ENCODE measurements at places on chromosomes 3 and 15.

DNA sequence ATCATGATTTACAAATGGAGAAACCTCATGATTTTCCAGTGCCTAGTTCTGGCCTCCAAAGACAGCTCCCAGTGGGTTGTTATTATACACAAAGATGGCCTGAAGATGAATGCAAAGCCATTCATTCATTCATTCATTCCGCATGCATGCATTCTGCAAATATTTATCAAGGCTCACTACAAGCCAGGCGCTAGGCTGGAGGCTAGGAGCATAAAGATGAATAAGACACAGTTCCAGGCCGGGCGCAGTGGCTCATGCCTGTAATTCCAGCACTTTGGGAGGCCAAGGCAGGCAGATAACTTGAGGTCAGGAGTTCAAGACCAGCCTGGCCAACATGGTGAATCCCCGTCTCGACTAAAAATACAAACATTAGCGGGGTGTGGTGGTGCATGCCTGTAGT lies 2.4 kb upstream of the PSMD2 start:
- no peak for DNase-seq

- DNase-seq = no peak
Measured at GRCh38 chr3:66953934-66954445, 44.1 kb upstream of the KBTBD8 start.

GRCh38 chr3:119529883-119530282 lies 29.5 kb downstream of the CD80 start:
- no peak for DNase-seq

GRCh38 chr3:17144665-17144993 lies 259.9 kb downstream of the PLCL2 start:
- no peak for DNase-seq

GRCh38 chr3:186160691-186161243 lies 51.9 kb upstream of the ETV5 start:
- DNase-seq = no peak

DNA sequence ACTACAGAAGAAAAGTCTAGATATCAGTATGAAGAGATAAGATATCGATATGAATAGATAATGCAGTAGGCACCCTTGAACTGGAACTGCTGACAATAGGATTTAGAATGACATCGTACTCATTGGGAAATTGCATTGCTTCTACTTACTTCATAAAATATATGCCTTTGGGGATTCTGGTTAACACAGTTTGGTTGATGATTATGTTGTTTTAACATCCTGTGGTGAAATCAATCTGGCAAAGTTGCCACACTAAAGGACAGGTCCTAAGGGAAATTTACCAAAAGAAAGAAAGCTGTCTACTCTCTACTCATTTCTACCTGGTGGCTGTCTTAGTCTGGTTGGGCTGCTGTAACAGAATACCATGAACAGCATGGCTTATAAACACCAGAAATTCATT lies 417.4 kb upstream of the DPH6 start:
- DNase-seq = no peak

DNA sequence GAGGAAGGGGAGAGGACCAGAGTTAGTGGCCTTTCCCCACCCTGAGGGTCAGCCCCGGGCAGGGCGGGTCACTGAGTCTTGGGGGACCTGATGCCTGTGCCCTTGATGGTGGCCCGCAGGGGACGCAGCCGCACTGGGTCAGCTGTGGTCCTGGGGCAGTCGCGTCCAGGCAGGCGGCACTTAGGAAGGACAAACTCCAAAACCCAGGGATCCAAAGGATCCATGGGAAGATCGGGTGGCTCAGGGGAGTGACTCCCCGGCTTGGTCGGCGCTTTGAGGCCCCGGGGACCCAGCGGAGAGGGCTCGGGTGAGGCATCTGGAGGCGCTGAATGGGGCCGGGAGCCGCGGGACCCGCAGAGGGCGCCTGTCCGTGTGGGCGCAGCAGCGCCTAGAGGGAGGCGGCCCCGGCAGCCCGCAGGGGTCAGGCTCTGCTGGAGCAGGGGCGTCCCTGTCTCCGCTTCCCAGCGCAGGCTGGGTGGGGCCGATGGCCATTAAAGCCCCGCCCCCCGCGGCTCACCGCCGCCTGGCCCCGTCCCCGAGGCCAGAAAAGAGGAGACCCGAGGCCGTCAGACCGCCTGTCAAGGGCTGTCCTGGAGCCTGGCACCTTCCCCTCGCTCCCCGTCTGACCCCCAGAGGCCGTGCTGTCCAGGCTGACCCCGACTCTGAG lies 17.5 kb downstream of the CIDEC start:
- peak; percentile 78 for DNase-seq

- DNase-seq = no peak
Measured at GRCh38 chr3:56987238-56987895, 73.1 kb upstream of the SPATA12 start.

DNA sequence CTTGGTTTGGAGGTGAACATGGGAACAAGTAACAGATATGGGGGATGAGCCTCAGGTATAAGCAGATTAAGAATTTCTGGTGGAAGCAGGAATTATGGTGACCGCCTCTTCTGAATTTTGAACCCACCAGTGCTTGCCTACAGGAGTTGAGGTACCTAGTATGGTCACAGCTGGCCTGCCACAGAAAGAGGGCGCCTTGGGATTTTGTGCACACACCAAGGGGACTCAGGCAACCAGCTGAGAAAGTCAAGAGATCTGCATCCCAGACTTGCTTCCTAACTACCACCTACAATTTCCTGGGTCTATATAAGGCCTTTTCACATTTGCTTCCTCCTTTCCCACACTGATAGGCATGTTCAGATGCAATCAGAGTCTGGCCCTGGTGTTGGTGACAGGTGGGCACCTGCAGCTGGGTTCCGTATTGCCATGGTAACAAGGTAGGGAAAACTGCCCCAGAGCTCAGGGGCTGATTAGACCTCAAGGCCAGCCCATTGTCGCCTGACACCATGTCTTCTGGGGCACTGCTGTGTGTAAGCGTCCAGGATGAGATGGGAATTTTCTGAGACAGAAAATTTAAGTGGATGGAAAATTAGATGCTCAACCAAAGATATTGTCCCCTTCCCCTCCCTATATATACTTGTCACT lies 75.9 kb upstream of the RASGRF1 start:
- DNase-seq = no peak

GRCh38 chr3:189841473-189842205 lies 210.4 kb downstream of the TP63 start:
- no peak for DNase-seq

- no peak for DNase-seq
Measured at GRCh38 chr3:148955544-148956346, 35.6 kb upstream of the GYG1 start.

GRCh38 chr15:48109856-48110531 lies 10.8 kb upstream of the SLC24A5 start:
- no peak for DNase-seq

- DNase-seq = peak; percentile 46
Measured at GRCh38 chr15:81301815-81302399, 22.0 kb downstream of the STARD5 start.

DNA sequence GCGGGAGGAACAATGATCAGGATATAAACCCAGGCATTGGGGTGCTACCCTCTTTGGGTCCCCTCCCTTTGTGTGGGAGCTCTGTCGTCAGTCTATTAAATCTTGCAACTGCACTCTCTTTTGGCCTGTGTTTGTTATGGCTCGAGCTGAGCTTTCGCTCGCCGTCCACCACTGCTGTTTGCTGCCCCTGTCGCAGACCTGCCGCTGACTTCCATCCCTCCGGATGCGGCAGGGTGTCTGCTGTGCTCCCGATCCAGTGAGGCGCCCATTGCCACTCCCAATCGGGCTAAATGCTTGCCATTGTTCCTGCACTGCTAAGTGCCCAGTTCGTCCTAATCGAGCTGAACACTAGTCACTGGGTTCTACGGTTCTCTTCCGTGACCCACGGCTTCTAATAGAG lies 1443.7 kb upstream of the CADM2 start:
- no peak for DNase-seq

DNA sequence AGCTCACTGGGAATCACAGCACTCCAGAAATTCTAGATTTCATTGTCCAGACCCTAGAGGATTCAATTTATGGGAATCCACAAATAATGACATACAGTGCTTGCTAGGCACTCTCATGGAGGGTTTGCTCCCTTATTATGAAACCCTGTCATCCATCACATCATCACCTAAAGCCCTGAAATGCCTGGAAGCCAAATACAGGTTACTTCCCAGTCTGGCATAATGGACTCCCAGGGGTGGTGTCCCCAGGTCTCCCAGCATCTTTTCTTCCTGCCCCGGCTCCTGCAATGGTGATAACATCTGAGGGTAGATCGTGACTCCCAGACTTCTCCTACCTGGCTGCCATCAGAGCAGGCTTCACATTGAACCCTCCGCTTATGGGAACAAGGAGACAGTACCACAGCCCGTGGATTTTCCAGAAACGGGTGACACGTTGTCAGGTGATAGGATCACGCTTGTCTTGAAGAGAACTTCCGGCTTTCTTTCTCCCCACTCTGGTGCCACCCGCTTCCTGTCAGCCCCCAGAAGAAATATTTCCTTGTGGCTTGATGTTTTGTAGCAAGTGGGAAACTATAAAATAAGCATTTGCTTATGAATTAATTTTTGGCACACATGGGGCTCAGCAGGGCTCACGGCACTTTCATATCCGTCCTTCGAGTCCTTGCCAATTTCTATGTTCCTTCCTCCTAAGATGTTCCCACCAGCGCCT lies 238.7 kb upstream of the BHLHE40 start:
- DNase-seq = no peak

- no peak for DNase-seq
Measured at GRCh38 chr15:48334260-48334659, 3.0 kb downstream of the DUT start.

- no peak for DNase-seq
Measured at GRCh38 chr15:83555383-83555782, 98.5 kb upstream of the ADAMTSL3 start.

DNA sequence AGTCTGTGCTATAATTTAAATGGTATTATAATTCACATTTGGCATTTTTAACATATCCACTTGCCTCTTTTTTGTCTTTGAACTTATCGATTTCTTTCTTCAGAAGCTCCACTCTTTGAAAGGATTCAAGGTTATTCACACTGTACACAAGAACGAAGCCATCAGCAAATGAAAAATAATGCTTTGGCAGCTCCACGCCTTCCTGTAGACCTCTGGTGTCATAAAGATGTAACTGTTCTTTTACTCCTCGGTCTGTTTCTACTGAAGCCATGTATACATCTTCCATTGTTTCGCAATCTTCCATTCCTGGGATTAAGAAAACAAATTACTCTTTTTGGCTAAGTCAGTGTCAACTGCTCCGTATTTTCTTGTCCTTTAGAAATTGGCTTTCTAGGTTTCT lies 16.0 kb downstream of the NKIRAS1 start:
- no peak for DNase-seq

- DNase-seq = no peak
Measured at GRCh38 chr15:69982037-69982436, 115.7 kb downstream of the TLE3 start.

DNA sequence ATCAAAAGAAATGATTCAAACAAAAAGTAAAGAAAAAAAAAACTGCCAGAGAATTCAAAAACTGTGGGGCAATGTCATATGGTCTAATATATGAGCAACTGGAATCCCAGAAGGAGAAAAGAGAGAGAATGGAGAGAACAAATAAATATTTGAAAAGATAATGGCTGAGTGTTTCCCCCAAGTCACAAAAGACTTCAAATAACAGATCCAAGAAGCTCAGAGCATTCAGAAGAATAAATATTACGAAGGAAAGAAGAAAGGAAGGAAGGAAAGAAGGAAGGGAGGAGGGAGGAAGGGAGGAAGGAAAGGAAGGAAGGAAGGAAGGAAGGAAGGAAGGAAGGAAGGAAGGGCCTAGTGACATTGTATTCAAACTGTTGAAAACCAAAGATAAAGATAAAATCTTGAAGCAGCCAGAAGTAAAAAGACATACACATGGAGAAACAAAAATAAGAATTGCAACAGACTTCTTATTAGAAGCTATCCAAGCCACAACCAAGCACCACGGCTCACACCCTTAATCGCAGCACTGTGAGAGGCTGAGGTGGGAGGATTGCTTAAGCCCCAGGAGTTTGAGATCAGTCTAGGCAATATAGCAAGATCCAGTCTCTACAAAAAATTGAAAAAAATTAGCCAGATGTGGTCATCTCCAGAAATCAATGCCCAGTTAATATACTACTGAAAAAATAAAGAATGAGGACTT lies 118.9 kb upstream of the IGSF10 start:
- DNase-seq = no peak

- no peak for DNase-seq
Measured at GRCh38 chr3:4250064-4250463, 53.1 kb upstream of the SETMAR start.

Measured in mucosa of descending colon (tissue), 3 donors.